ENCODE measurements at places on chromosomes 4 and X.

DNA sequence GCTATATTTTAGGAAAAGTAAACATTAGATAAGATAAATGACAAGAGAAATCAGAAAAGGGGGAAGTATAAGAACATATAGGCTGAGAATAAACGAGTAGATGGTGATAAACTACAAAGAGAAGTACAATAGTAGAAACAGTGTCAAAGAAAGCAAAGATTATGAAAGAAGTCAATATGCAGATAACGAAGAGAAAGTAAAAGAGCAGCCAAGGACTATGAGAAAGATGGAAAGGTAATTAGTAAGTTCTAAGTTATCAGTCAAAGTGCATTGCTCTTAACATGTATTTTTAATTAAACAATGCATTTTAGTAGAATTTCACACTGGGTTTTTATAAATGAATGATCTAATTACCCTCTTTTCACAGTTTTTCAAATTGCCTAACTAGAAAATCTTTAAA lies 1801.3 kb upstream of the PCDH10 start:
- no peak for DNase-seq

- DNase-seq = no peak
Measured at GRCh38 chrX:29040160-29040559, 452.9 kb downstream of the IL1RAPL1 start.

DNA sequence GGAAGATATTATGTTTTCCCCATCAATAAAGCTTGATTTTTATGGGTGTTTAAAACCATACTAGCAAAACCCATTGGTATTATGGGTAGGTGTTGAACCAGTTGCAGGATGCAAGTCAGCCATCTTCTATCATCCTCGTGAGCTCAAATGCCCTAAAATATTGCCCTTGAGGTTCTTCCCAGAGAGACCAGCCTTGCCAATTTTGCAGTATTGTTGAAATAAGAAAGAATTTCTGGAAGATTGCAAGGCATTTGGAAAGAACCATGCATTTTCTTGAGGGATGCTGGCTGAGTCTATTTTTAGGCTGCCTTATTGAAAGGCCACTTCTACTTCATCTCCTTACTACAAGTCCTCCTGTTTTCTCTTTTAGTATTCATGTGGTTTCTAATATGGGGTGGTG lies 60.9 kb upstream of the SOD3 start:
- DNase-seq = no peak

DNA sequence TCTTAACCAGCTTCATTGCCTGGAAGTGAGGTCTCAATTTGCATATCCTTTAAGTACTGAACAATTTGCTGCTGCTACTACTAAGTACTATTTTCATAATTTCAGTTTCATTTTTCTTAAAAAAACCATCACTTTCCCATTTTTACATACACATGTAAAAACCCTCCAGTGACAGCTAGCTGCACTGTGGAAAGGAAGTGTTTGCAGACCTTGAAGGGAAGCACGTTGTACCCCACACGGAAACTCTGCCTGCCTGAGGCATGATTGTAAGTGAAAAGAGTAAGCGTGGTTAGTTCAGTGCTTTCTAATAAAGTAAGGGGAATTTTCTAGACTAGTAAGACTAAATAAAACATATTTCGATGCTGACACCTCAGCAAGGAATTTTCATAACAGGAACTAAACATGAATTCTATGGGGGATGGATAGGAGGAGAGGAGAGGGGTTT lies 103.6 kb downstream of the RAPGEF2 start:
- no peak for DNase-seq

GRCh38 chrX:10636337-10636736 lies 16.0 kb upstream of the MID1 start:
- peak; percentile 66 for DNase-seq

DNA sequence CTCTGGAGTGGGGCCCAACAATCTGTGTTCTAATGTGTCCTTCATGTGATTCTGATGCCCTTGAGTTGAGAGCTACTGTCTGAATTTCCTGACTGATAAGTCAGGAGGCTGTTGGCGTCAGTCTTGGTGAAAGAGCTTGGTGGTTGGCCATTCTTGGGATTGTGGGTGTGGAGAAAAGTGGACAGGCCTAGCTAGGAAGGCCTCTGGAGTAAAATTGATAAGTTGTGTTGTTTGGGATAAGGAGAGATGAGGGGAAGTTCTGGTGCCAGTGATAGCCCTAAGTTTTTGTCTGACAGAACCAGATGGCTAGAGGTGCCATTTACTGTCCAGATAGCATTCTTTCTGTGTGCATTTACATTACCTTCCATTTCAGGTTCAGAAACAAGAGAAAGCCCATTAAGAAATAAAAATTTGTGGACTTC lies 11.7 kb downstream of the NSD2 start:
- no peak for DNase-seq

GRCh38 chr4:77699731-77700210 lies 94.2 kb downstream of the CXCL13 start:
- DNase-seq = peak; percentile 86

DNA sequence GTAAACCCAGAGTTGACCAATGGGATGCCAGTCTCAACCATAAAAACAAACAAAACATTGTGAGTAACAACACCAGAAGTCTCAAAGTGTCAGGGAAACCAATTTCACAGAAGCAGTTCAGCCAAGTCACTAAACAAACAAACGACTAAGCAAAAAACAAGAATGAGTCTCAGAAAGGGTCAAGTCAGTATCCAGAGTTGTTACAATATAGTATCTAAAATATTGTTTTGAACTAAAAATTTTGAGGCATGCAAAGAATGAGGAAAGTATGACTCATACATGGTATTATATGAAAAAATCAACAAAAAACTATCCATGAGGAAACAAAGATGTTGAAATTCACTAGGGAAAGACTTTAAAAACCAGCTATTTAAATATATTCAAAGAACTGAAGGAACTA lies 70.6 kb downstream of the AR start:
- peak; percentile 51 for DNase-seq

GRCh38 chr4:189162888-189163287 lies 777.8 kb upstream of the FRG1 start:
- no peak for DNase-seq

DNA sequence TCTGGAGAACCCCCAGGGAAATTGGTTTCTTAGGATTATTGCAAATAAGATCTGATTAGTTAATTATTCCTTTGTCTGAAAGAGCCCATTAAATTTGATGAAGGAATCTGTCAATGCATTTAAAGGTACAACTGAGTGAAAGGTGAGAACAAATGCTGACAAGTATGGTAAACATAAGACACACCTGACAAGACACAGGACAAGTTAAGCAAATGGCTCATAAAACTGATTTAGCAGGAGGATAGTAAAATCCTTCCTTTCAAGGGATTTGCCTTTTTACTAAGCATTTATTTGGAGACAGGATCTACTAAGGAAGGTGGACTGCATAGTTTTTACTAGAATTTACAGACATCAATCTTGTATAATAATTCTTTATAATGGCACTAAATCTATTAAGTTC lies 553.9 kb downstream of the SPRY1 start:
- DNase-seq = no peak

GRCh38 chrX:9911487-9911886 lies 55.7 kb upstream of the CLDN34 start:
- peak; percentile 14 for DNase-seq

DNA sequence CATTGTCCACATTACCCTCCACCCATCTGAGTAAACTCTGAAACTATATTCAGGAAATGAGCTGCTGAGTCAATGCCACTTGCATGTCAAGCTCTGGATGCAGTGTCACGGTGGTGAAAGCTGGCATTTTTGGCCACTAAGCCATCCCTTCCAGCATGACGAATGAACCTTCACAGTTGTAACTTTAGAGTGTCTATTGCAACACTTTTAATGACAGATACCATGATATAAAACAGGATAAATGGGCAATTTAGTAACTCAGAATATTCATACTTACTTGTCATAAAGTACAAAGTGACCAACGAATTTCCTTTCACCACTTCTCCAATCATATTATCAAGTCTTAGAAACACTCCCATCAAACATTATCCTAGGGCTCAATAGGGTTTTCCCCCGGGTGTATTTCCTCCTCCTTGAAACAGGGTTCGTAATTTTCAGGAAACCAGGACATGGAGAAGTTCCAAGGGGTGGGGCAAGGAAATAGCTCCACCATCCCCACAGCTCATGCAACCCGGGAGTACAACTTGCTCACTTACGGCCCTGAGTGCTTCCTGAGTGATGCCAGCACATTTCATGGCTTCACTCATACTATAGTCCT lies 73.1 kb downstream of the MTHFD2L start:
- DNase-seq = peak; percentile 99

DNA sequence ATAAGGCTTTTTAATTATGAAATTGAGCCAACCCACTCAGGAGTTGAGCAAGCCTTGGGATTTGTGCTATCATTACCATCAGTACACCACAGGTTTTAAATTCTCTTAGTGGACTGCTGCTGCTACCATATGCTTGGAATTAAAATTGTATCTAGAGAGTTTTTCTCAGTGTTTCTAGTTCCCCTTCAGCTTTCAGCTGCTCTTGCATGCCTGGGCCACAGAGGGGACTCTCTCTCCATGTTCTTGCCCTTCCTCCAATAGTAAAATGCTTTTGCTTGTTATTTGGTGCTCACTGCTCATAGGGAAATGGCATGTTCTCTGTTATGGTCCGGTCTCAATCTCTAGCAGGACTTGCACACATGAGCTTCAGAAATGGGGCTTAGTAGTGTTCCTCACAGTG lies 101.9 kb downstream of the IGSF1 start:
- DNase-seq = no peak

DNA sequence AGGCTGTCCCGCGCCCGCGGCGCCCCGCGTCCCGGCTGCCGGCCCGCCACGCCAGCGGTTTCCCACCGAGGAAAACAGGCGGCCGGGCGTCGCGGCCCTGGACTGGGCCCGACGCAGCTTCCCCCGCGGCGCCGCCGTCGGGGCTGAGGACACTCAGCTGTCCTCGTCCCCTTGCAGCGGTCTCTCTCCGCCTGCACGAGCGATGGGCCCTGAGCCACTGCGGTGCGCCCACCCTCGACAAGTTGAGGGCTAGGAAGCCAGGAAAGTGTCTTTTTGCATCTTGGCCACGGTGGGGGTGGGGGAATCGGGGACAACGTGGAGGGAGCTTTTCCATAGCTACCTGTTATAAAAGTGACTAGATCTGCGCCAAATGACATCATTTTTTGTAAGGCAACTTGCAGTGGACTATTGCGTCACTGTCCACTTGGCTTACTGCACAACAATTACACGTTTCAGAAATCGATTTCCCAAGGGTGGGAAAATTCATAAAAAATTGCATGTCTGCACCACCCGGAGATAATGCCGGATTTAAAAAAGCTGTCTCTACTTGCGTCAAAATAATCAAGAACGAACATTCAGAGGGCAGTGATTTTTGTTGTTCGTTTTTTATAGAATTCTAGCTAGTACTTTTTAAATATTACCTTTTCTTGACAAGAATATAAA lies 1.1 kb downstream of the KLHL15 start:
- DNase-seq = peak; percentile 45

- DNase-seq = no peak
Measured at GRCh38 chrX:426881-427280, 40.2 kb upstream of the PPP2R3B start.
